ENCODE measurements at places on chromosomes 7 and 10. TPM values are rescaled to one million over a fixed set of nuclear protein-coding genes. Genes with fewer than 3 reads are reported as not detected.

GRCh38 chr10:67884313-67884841 lies at the start of gene SIRT1:
Gene SIRT1 (plus strand): TSS chr10:67884656. CDS start chr10:67884722, 66 bp downstream.
- no peaks in the 10 kb centered on the region for H3K27me3 ChIP-seq
- H3K27ac ChIP-seq = peak within 1 kb of the TSS; percentile 99
- H3K4me1 ChIP-seq = no peaks in the 10 kb centered on the region
- H3K4me3 ChIP-seq = peak within 1 kb of the TSS; percentile 91

Gene GSTO2
- total RNA-seq = 1.3 TPM

DNA sequence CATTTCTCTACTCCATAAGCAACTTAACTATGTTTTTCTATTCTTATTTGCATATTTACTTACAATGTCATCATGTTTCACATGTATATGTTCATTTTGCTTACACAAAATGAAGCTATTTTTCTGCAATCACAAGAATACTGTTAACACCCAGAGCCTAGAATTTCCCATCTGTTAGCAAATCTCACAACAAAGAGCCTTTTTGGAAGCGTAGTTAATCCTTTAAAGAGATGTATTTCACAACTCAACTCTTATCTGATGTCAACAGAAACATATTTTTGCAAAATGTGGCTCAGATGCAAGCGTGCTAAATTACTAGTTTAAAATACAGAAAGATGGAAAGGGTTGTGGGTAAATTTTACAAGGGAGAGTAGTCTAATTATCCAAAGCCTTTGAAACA lies 110.6 kb upstream of the COL1A2 start:
- no peak overlapping the region for H3K4me3 ChIP-seq
- no peaks in the 10 kb centered on the region for H3K36me3 ChIP-seq
- no peaks in the 10 kb centered on the region for H3K27me3 ChIP-seq
- H3K4me1 ChIP-seq = no peaks in the 10 kb centered on the region
- H3K27ac ChIP-seq = no peak overlapping the region
- no peak for ATAC-seq

GRCh38 chr10:4512196-4512595 lies 313.8 kb upstream of the AKR1E2 start:
- no peaks in the 10 kb centered on the region for H3K27me3 ChIP-seq
- H3K4me1 ChIP-seq = peaks cover 5% of the 10 kb centered on the region
- no peak overlapping the region for H3K4me3 ChIP-seq
- no peaks in the 10 kb centered on the region for H3K36me3 ChIP-seq

DNA sequence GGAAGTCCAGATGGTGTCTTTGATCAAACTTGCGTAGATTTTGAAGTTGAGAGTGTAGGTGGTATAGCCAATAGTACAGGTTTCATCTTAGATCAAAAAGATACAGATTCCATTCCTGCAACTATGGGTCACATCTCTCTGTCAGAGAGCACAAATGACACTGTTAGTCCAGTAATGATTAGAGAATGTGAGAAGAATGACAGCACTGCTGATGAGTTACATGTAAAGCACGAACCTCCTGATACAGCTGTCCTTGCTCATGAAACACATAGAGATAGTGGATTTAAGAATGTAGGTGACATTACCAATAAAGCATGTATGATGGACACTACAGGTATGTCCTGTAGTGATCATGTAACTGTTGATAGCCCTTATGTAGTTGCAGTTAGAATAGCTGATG lies 59.1 kb downstream of the LOXL4 start:
- ATAC-seq = no peak
- H3K4me1 ChIP-seq = peaks cover 14% of the 10 kb centered on the region
- no peaks in the 10 kb centered on the region for H3K36me3 ChIP-seq
- no peak overlapping the region for H3K4me3 ChIP-seq
- no peaks in the 10 kb centered on the region for H3K27me3 ChIP-seq

Gene PRPS1L1
- not detected for total RNA-seq

- no peaks in the 10 kb centered on the region for H3K36me3 ChIP-seq
- no peaks in the 10 kb centered on the region for H3K4me1 ChIP-seq
- ATAC-seq = no peak
- no peak overlapping the region for H3K4me3 ChIP-seq
- H3K27me3 ChIP-seq = peaks cover 10% of the 10 kb centered on the region
- H3K27ac ChIP-seq = no peak overlapping the region
Observed at GRCh38 chr10:112338957-112339356, 35.0 kb upstream of the ACSL5 start.

Gene BRAT1
- 19.9 TPM for total RNA-seq

Gene C7orf57
- not detected for total RNA-seq

GRCh38 chr10:127853868-127854768 lies 38.6 kb downstream of the CLRN3 start:
- H3K4me1 ChIP-seq = no peaks in the 10 kb centered on the region
- H3K27me3 ChIP-seq = peaks cover 34% of the 10 kb centered on the region
- ATAC-seq = peak; percentile 64
- H3K4me3 ChIP-seq = no peak overlapping the region

GRCh38 chr10:97673736-97674525 lies 13.1 kb downstream of the AVPI1 start:
- ATAC-seq = peak; percentile 19
- H3K4me1 ChIP-seq = no peaks in the 10 kb centered on the region
- no peak overlapping the region for H3K4me3 ChIP-seq
- H3K27me3 ChIP-seq = no peaks in the 10 kb centered on the region

Gene RET
- total RNA-seq = 3.9 TPM

- no peaks in the 10 kb centered on the region for H3K27me3 ChIP-seq
- no peak overlapping the region for H3K4me3 ChIP-seq
- H3K27ac ChIP-seq = peak overlapping the region; percentile 48
- no peak for ATAC-seq
- H3K36me3 ChIP-seq = no peaks in the 10 kb centered on the region
Observed at GRCh38 chr10:59517996-59518395, 155.6 kb upstream of the FAM13C start.

GRCh38 chr7:12582362-12582761 lies 11.8 kb downstream of the SCIN start:
- no peaks in the 10 kb centered on the region for H3K27me3 ChIP-seq
- no peaks in the 10 kb centered on the region for H3K36me3 ChIP-seq
- no peak overlapping the region for H3K27ac ChIP-seq
- ATAC-seq = no peak
- H3K4me3 ChIP-seq = no peak overlapping the region

Gene ASAH2
- 0.59 TPM for total RNA-seq

DNA sequence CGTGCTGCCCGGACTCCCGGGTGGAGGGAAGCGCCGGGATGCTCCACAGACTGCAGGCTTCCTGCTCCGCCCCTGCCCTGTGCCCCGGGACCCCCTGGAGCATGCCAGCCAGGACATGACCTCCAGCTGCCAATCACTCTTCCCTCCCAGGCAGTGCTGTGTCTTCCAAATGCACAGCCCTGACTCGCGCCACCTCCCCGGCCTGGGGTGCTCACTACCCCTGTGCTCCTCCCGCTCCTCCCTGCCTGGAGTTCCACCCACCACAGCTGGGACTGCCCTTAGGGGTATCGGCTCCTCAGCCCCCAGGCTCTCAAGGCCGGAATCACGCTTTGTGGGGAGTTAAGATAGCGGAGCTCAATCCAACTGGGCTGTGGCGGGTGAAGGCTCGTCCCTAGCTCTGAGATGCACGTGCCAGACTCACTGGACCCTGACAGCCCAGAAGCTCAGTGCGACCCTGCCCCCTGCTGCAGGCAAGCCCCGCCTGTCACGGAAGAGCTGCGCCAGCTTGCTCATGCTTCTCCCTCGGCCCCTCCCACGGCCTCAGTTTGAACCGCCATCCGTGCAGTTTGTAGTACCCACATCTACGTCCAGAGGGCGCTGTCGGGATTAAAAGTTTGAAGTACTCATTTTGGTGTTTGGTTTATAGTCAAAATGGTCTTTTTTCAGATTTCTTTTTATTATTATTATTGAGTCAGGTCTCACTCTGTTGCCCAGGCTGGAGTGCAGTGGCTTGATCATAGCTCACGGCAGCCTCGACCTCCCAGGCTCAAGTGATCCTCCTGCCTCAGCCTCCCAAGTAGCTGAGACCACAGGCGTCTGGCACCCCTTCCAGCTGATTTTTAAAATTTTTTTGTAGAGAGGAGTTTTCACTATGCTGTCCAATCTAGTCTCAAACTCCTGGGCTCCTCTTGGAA lies 142.5 kb upstream of the TCERG1L start:
- H3K36me3 ChIP-seq = no peaks in the 10 kb centered on the region
- no peak overlapping the region for H3K27ac ChIP-seq
- H3K4me1 ChIP-seq = no peaks in the 10 kb centered on the region
- peak overlapping the region; percentile 37 for H3K4me3 ChIP-seq
- peak; percentile 29 for ATAC-seq

GRCh38 chr10:83252169-83252568 lies 887.1 kb upstream of the GHITM start:
- H3K4me1 ChIP-seq = no peaks in the 10 kb centered on the region
- no peak overlapping the region for H3K4me3 ChIP-seq
- H3K27me3 ChIP-seq = no peaks in the 10 kb centered on the region
- H3K36me3 ChIP-seq = no peaks in the 10 kb centered on the region

DNA sequence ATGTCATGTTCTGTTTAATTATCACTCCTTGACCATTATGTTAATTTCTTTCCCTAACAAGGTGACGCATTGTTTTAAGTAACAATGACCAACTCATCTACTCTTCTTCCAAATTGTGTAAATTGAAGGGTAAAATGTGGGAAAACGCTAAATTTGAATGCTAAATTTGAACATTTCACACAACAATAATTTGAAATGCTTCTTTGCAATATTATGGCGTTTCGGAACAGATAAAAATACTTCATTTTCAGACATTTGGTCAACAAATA lies 29.2 kb upstream of the KMT2C start:
- H3K4me3 ChIP-seq = peak overlapping the region; percentile 98
- no peak for ATAC-seq
- H3K27me3 ChIP-seq = no peaks in the 10 kb centered on the region
- peak overlapping the region; percentile 100 for H3K27ac ChIP-seq
- no peaks in the 10 kb centered on the region for H3K36me3 ChIP-seq

- ATAC-seq = no peak
- H3K27me3 ChIP-seq = no peaks in the 10 kb centered on the region
- no peaks in the 10 kb centered on the region for H3K36me3 ChIP-seq
Observed at GRCh38 chr10:15478950-15479349, 107.9 kb upstream of the FAM171A1 start.

DNA sequence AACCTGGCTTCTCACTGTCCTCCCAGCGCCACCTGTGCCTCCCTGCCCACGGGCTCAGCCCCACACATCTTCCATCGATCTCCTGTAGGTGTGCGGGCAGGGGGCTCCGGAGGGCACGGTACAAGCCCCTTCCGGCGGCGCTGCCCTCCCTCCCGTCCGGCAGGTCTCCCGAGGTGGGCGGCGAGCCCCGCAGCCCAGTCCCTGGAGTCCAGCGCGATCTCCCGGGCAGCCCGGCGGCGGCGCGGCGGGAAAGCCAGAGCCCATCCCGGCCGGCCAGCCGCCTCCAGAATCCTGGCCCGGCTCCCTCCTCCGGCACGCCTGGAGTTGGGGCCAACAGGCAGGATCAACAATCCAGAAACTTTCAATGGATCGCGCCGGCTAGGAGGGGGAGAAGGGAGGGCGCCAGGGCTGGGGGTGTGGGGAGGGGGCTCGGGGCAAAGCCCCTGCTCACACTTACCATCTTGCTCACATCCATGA lies 100.1 kb downstream of the HIP1 start:
- H3K27me3 ChIP-seq = no peaks in the 10 kb centered on the region
- no peaks in the 10 kb centered on the region for H3K36me3 ChIP-seq
- ATAC-seq = peak; percentile 75
- peaks cover 28% of the 10 kb centered on the region for H3K4me1 ChIP-seq
- peak overlapping the region; percentile 84 for H3K27ac ChIP-seq
- peak overlapping the region; percentile 80 for H3K4me3 ChIP-seq

DNA sequence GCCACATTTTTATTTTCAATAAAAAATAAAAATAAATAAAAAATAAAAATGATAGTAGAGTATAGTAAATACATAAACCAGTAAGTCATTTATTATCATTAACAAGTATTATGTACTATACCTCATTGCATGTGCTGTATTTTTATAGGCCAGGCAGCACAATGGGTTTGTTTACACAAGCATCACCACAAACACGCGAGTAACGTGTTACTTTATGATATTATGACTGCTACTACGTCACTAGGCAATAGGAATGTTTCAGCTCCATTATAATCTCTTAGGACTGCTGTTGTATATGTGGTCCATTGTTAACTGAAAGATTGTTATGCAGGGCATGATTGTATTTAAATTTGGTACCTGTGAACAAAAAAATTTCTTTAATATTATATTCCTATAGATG lies 20.8 kb upstream of the SDHAF3 start:
- no peak overlapping the region for H3K4me3 ChIP-seq
- no peaks in the 10 kb centered on the region for H3K36me3 ChIP-seq
- H3K4me1 ChIP-seq = no peaks in the 10 kb centered on the region
- H3K27ac ChIP-seq = no peak overlapping the region

DNA sequence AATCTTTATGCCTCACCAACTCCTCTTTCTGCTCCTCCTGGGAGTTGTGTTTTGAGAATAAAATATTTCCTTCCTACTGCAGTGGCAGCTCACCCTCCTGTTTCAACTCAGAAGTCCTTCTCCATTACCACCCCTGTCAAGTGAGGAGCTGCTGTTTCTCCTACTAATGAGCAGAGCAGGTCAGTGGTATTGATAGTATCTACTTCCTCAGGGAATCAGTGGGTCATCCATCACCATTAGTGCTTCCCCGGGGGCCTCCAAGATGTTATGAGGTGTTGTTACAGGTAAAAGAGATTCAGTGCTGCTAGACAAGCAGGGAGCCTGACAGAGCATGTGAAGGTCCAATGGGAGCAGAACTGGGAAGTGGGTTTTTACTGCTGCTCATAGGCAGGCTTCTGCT lies 795.2 kb downstream of the REEP3 start:
- no peak for ATAC-seq
- no peak overlapping the region for H3K4me3 ChIP-seq
- H3K27me3 ChIP-seq = no peaks in the 10 kb centered on the region
- H3K4me1 ChIP-seq = no peaks in the 10 kb centered on the region
- H3K36me3 ChIP-seq = no peaks in the 10 kb centered on the region

- H3K27ac ChIP-seq = no peak overlapping the region
- no peak overlapping the region for H3K4me3 ChIP-seq
- peaks cover 27% of the 10 kb centered on the region for H3K4me1 ChIP-seq
Observed at GRCh38 chr7:111172564-111173257, 81.8 kb downstream of the LRRN3 start.

Gene TSPAN12
- total RNA-seq = 25.3 TPM

- H3K4me3 ChIP-seq = no peak overlapping the region
- no peaks in the 10 kb centered on the region for H3K36me3 ChIP-seq
- H3K4me1 ChIP-seq = peaks cover 38% of the 10 kb centered on the region
- H3K27me3 ChIP-seq = no peaks in the 10 kb centered on the region
- H3K27ac ChIP-seq = peak overlapping the region; percentile 25
Observed at GRCh38 chr7:74256491-74257408, 2.6 kb upstream of the RFC2 start.

- no peaks in the 10 kb centered on the region for H3K36me3 ChIP-seq
- peak overlapping the region; percentile 74 for H3K27ac ChIP-seq
- H3K4me3 ChIP-seq = no peak overlapping the region
- peaks cover 11% of the 10 kb centered on the region for H3K4me1 ChIP-seq
- no peaks in the 10 kb centered on the region for H3K27me3 ChIP-seq
- ATAC-seq = no peak
Observed at GRCh38 chr7:139730746-139731612, 46.8 kb downstream of the HIPK2 start.

GRCh38 chr7:159144758-159145489 lies at the start of gene VIPR2:
Gene VIPR2 (minus strand): TSS chr7:159144867. CDS start chr7:159144771, 96 bp downstream.
- H3K27me3 ChIP-seq = peaks cover 24% of the 10 kb centered on the region
- H3K4me1 ChIP-seq = peaks cover 52% of the 10 kb centered on the region
- H3K27ac ChIP-seq = peak within 1 kb of the TSS; percentile 44

GRCh38 chr10:66780796-66781195 lies 145.0 kb upstream of the LRRTM3 start:
- no peaks in the 10 kb centered on the region for H3K4me1 ChIP-seq
- no peaks in the 10 kb centered on the region for H3K36me3 ChIP-seq
- no peak overlapping the region for H3K27ac ChIP-seq
- H3K27me3 ChIP-seq = no peaks in the 10 kb centered on the region
- no peak for ATAC-seq
- no peak overlapping the region for H3K4me3 ChIP-seq

- H3K4me3 ChIP-seq = no peak overlapping the region
- no peaks in the 10 kb centered on the region for H3K36me3 ChIP-seq
- no peak for ATAC-seq
- no peaks in the 10 kb centered on the region for H3K27me3 ChIP-seq
- H3K4me1 ChIP-seq = no peaks in the 10 kb centered on the region
- H3K27ac ChIP-seq = no peak overlapping the region
Observed at GRCh38 chr7:88185650-88186049, 34.2 kb downstream of the SRI start.
